Tibial nerve (tissue), 4 donors: ENCODE measurements at places on chromosomes 3 and 15.

GRCh38 chr15:77380033-77380432 lies 39.9 kb downstream of the PEAK1 start:
- no peak for DNase-seq

DNA sequence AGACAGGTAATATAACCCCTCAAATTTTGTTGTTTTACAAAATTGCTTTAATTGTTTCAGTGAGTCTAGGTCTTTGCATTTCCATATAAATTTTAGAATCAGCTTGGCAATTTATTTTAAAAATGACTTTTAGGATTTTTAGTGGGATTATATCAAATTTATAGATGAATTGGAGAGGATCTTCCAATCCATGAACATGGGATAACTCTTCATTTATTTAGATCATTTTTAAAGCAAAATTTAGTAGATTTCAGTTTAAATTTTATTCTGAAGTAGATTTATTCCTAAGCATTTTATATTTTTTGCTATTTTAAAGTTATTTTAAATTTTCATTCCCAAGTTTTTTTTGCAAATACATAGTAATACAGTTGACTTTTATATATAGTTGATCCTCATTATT lies 58.1 kb upstream of the THSD4 start:
- DNase-seq, result no peak

GRCh38 chr15:93965304-93965908 lies 266.0 kb upstream of the MCTP2 start:
- no peak for DNase-seq

GRCh38 chr3:188417766-188418165 lies 263.8 kb downstream of the LPP start:
- no peak for DNase-seq

DNA sequence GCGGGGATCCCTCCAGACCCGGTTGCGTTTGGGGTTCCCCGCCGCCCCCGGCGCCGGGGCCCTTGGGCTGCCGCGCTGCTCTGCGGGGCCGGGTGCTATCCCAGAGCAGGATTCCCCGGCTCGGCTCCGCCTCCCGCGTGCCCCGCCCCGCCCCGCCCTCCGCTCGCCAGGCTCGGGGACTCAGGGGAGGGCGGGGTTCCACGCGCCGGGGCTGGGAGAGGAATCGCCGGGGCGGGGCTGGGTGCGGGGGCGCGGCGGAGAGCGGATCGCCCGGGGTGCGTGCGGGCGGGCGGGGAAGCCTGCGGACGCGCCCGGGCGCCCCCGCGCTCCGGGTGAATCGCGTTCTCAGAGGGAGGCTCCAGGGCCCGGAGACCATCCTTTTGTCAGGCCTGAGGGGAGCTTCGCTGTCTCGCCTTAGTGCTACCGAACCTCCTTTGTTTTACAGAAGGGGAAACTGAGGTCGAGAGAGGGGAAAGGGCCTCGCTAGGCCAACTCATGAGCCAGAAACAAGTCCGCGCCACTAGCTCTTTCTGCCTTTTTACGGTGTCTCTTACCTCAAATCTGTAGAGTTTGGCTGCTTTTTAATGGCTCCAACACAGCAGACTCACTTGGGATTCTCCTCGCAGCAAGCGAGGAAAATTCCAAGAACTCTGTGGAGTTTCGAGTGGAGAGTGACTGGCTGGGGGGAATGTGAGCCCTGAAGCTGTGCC lies at the start of gene TMEM158:
Gene TMEM158, minus strand, starts transcription at position 82 of the 710 bp plus-strand sequence. CDS start 260 bp downstream, outside the sequence.
- DNase-seq, result peak; percentile 67
